HT1080 (cell line): ENCODE measurements at places on chromosomes 2 and 18. TPM values are rescaled to one million over a fixed set of nuclear protein-coding genes. Genes with fewer than 3 reads are reported as not detected.

The RPRD1A gene
- 72.0 and 80.0 TPM in 2 replicates for total RNA-seq

The AFG3L2 gene
- total RNA-seq: 71.5 and 75.6 TPM in 2 replicates

The MC4R gene
- not detected in 2 replicates for total RNA-seq

The HSBP1L1 gene
- total RNA-seq: not detected in 2 replicates

The RAB27B gene
- 27.7 and 27.8 TPM in 2 replicates for total RNA-seq

The UNC80 gene
- 0.20 and 0.79 TPM in 2 replicates for total RNA-seq

The ASAP2 gene
- total RNA-seq: 16.2 and 24.0 TPM in 2 replicates

The RAB6D gene
- total RNA-seq: not detected in 2 replicates

The CD207 gene
- not detected in 2 replicates for total RNA-seq

The WDCP gene
- total RNA-seq: 13.7 and 14.6 TPM in 2 replicates

The SULT1C4 gene
- total RNA-seq: not detected in 2 replicates

The PLEK gene
- not detected in 2 replicates for total RNA-seq

The HOXD1 gene
- not detected in 2 replicates for total RNA-seq

The BMP10 gene
- total RNA-seq: not detected in 2 replicates

The UPP2 gene
- not detected in 2 replicates for total RNA-seq

The TMEM178A gene
- not detected in 2 replicates for total RNA-seq

DNA sequence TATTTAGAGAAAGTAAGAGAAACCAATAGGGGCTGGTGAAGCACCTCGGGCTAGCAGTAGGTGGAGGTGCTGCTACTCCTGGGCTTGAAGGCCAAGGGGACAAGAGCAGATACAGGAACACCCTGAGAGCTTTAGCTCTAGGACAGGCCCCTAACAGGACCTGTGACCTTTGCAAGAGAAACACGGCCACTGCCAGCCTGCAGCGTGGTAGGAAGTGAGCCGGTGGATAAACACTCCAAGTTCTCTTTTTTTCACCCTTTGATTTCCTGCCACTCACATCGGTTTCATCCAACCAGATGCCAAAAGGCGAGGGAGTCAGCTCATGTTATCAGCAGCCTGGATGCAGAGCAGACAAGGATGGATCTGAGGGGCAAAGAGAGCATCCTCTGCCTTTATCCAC lies 66.8 kb upstream of the SPRED2 start:
- DNase-seq: no peak

GRCh38 chr2:3601561-3602271 lies 6.8 kb downstream of the COLEC11 start:
- DNase-seq: no peak

- no peak for DNase-seq
Measured at GRCh38 chr18:34840256-34840826, 130.2 kb downstream of the DTNA start.

GRCh38 chr2:28895189-28895893 lies 874 bp downstream of the WDR43 start:
- peak; percentile 46 for DNase-seq

GRCh38 chr18:6994056-6994770 lies 123.4 kb downstream of the LAMA1 start:
- no peak for DNase-seq

DNA sequence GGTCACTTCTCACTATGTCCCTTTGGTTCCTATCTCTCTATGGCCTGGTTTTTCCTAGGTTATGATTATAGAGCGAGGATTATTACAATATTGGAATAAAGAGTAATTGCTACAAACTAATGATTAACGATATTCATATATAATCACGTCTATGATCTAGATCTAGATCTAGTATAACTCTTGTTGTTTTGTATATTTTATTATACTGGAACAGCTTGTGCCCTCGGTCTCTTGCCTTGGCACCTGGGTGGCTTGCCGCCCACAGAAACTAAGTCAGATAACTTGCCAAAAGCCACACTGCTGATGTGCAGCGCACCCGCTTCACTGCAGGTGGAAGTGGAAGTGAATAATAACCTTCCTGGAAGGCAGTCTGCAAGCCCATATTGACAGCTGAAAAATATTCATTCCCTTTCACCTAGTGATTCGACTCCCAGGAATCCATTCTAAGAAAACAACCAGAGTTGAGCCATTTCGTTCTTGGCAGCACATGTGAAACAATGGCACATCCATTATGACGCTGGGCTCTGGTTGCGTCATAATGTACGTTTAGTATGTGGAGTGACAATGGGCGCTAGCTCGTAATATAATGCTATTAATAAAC lies 725 bp upstream of the ANKRD53 start:
- DNase-seq: no peak

- no peak for DNase-seq
Measured at GRCh38 chr2:166246901-166247300, 119.1 kb upstream of the SCN1A start.

DNA sequence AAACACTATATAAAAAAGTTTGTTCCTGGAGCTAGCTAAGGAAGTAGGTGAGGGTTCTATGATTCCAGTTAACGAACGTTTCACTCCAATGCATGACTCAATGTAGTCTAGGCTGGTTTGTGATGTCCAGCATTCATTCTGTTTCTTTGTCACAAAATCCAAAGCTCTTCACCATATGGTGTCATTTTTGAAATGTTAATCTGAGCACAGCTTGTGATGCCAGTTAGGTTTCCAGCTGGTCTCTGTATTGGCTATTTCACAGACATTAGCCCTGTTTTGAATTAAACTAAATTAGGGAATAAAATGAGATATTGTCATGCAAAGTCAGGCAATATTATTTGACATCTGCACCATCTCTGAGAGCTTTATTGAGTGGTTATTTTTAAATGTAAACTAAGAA lies 159.4 kb downstream of the RBM43 start:
- no peak for DNase-seq

DNA sequence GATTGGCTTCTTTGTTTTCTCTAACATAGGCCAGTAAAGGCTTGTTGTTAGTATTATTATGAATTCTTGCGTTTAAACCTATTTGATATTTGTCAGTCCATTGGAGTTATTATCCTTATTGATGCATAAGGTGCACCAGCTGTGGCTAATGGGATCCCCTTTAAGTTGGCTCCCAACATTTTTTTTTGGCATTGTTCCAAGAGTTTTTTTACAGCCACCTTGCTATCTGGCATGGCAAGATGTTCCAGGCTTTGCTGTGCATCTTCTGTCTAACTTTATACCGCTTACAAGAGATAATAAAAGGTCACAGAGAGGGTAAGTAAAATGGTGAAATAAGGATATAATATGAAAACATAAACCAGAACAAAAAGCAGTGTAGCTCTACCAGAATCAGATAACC lies 157.5 kb upstream of the TACR1 start:
- no peak for DNase-seq

DNA sequence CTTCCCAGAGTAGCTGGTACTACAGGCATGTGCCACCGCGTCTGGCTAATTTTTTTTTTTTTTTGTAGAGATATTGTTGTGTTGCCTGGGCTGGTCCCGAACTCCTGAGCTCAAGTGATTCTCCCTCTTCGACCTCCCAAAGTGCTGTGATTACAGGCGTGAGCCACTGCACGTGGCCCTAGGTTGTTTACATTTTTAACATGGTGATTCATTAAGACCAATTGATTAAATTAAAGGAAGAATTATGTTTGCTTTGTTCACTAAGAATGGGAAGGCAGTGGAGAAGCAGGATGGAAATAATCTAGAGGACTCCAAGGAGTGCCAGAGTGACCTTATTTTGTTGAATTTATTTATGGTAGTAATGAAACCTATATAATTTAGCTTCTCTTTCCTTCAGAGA lies 7.5 kb downstream of the LCLAT1 start:
- DNase-seq: no peak

DNA sequence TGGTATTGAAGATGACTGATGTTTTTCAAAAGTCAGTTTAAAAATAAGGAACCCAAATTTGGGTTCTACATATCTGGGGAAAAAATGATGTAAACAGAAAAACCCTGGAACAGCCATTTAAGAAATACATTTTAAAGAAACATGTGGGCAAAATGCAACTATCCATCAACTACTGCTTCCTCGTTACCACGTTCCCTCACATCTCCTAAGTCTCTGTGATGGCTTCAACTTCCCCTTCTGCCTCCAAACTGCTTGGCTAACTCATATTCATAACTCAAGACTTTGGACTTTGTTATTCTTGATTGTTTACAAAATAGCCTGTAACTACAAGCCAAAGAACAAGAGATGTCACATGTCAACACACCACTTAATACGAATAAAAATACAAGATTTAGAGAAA lies 116.3 kb downstream of the DYM start:
- no peak for DNase-seq

GRCh38 chr2:60602388-60602787 lies 48.9 kb upstream of the BCL11A start:
- no peak for DNase-seq

- DNase-seq: peak; percentile 6
Measured at GRCh38 chr2:201779901-201780673, 646 bp downstream of the ALS2 start.

DNA sequence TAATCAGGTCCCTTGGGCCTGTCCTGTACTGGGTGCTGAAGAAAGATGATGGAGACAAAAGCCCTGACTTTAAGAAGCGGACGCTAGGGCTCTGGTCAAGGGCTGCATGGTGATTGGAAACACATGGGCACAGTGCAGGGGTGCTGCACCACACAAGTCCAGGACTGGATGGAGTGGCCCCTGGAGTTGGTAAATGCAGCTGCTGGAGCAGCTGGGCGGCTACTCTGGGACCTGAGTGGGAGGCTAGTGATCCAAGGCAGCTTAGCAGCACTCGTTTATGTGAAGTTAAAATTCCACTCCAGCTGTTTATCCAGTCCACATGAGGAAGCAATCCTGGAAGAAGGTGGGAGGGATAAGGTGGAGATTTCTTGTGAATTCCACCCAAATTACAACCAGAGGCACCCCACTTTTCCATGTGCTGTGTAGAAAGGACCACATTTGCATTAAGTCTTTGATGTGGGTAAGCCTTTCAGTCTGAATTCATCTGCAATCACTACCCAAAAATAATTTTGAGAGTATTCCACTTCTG lies 24.9 kb downstream of the MERTK start:
- DNase-seq: no peak

- no peak for DNase-seq
Measured at GRCh38 chr18:35581898-35582641, 530 bp downstream of the GALNT1 start.

DNA sequence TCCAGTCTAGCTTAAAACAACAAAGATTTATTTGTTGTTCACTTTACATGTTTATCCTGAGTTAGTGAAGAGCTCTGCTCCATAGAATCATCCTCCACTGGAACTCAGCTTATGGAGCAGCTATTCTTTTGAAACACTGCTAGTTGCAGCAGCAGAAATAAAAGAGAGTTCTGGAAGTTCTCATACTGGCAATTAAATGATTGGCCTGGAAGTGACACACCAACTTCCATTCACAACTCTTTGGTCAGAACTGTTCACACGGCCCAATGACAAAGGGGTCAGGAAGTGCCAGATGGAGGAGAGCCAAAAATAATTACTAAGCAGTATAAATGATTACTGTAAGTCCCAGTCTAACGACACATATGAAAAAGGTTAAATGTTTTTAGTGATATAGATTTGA lies 39.1 kb downstream of the FBXO11 start:
- peak; percentile 80 for DNase-seq

GRCh38 chr2:173193925-173194324 lies 118.3 kb downstream of the MAP3K20 start:
- no peak for DNase-seq

GRCh38 chr2:238107525-238108422 lies 7.6 kb downstream of the ESPNL start:
- no peak for DNase-seq
